ENCODE measurements at places on chromosomes 4 and X. TPM values are rescaled to one million over a fixed set of nuclear protein-coding genes. Genes with fewer than 3 reads are reported as not detected.

ERAS gene
- not detected for total RNA-seq

SFRP2 gene
- total RNA-seq, result not detected

FGF2 gene
- total RNA-seq, result 40.9 TPM

LRCH2 gene
- 15.8 TPM for total RNA-seq

FOXP3 gene
- not detected for total RNA-seq

ARHGAP6 gene
- total RNA-seq, result 5.2 TPM

CENPVL1 gene
- not detected for total RNA-seq

MAGEA11 gene
- total RNA-seq, result not detected

FMR1 gene
- 33.6 TPM for total RNA-seq

NWD2 gene
- total RNA-seq, result not detected

PACRGL gene
- 28.4 TPM for total RNA-seq

PRRG3 gene
- 1.2 TPM for total RNA-seq

ZNF718 gene
- total RNA-seq, result 8.2 TPM

BST1 gene
- 3.1 TPM for total RNA-seq

TLR2 gene
- total RNA-seq, result 0.44 TPM

NHS gene
- 2.3 TPM for total RNA-seq

PPA2 gene
- total RNA-seq, result 84.0 TPM

CXCR3 gene
- not detected for total RNA-seq

FGF13 gene
- 1.7 TPM for total RNA-seq

FGA gene
- not detected for total RNA-seq
